Choroid plexus epithelial cell (primary cell): ENCODE measurements at places on chromosomes 1 and 21.

GRCh38 chr1:115534106-115534505 lies 107.7 kb upstream of the VANGL1 start:
- DNase-seq = no peak

DNA sequence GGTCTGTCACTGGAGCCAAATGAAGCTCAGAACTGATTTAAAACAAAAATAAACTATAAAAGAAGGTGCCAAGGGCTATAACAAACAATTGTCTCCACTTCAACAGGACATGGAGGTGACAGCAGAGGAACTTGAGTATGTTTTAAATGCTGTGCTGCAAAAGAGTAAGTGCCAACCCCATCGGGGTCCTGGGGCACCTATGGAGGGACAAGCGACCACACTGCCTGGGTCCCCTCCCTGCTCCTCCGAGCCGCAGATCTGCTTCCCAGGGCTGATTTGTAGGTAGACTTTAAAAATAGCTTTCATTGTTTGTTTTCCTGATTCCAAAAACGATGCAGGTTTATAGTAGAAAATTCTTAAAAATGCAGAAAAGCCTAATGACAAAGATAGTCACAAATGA lies 42.8 kb downstream of the CAPN9 start:
- DNase-seq = no peak

DNA sequence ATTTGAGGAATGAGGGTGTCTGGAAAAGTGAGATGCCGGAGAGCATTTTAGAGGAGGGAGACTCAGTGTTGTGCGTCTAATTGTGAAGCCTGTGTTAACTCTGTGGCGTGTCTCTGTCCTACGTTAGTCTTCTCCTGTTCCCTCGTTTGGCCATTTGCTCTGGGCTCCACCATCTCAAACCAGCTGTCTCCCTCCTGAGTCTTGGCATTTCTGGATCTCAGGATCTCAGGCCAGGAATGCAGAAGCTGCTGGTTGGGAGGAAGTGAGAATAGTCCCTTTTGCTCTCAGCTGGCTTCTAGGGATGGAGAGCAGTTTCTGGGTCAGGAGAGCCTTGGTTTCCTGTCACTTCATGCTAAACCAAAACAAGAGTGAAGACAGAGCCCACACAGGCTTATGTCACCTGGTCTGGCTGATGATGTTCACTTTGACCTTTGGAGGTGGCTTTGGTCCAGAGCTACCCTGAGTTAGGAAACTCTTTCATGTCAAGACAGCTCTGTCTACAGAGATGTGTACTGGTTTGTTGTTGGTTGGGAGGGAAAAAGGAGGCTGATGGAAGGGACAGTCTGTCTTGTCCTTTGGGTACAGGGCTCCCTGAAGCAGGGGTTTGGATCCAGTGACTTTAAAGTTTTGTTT lies 859 bp downstream of the NFASC start:
- DNase-seq = no peak

- no peak for DNase-seq
Measured at GRCh38 chr1:203091761-203092330, 6.0 kb upstream of the MYOG start.

DNA sequence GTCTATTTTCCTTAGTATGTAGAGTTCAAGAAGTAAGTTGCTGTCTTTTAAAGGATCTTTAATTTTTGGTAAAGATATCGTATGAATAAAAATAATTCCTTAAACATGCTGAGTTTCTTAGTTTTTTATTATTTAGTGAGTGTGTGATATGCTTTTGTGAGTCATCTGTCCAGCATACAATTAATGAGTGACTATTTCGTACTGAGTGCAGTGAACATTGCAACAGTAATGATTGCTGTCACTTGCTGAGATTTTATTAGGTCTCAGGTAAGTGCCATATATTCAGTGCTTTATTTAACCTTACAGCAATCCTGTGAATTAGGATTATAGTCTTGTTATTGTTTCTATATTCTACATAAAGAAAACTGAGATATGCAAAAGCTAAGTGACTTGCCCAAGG lies 22.6 kb downstream of the MIGA1 start:
- DNase-seq = no peak

DNA sequence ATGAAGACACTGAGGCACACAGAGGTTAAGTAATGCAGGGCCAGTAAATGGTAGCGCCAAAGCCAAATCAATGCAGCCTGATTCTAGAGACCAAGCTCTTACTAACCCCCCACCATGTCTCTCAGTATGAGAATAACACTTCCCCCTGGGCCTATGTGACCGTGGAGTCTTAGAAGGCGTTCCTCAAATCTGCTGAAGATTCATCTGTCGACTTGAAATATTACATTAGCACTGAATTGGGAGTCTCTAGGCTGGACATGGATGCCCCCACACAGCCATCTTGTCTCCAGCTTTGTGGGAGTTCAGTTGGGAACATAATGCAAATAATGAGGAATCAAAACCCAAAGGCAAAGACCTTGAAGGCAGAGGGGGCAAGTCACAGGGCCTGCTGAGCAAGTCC lies 117.9 kb upstream of the HMGB4 start:
- no peak for DNase-seq

DNA sequence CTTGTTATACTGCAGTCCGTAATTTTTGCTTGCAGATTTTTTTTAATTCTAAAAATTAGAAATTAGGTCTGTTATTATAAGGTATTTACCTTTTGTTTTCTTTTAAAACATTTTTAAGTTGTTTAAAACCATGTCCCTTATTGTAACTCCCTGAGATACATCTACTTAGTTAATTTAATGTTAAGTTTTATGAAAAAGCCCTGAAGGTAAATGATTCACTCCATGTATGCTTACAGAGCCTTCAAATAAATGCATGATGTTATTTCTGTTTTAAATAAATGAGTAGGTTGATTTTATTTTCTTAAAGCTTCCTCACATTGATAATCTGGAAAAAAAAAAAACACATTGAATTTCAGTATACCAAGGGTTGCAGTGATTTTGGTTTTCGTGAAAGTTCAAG lies 7.5 kb downstream of the SRSF11 start:
- no peak for DNase-seq

DNA sequence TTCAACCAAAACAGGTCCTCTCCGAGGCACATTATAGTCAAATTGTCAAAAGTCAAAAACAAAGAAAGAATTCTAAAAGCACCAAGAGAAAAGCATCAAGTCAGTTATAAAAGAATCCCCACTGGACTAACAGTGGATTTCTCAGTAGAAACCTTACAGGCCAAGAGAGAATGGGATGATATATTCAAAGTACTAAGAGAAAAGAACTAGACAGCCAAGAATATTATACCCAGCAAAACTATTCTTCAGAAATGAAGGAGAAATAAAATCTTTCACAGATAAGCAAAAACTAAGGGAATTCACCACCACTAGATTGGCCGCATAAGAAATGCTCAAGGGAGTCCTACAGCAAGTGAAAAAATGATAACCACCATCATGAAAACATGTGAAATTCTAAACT lies 16.1 kb downstream of the OLFML3 start:
- DNase-seq = no peak

GRCh38 chr1:46503421-46503820 lies 13.8 kb downstream of the DMBX1 start:
- no peak for DNase-seq

DNA sequence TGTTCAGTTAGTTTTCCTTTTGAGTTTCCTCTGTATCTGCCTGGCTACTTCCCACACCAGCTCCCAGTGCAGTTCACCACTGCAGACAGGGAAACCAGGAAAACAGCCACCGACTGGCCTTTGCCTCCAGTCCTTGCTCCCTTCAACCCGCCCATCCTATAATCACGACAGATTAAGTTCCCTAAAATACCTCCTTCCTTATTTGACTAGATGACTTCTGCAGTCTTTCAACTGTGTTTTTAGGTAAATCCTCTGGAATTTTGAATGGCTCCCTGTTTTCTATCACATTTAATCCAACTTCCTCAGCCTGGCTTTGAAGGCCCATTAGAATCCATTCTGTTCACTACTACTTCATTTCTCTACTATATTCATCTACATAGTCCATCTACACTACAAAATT lies 37.6 kb downstream of the BEND5 start:
- no peak for DNase-seq

DNA sequence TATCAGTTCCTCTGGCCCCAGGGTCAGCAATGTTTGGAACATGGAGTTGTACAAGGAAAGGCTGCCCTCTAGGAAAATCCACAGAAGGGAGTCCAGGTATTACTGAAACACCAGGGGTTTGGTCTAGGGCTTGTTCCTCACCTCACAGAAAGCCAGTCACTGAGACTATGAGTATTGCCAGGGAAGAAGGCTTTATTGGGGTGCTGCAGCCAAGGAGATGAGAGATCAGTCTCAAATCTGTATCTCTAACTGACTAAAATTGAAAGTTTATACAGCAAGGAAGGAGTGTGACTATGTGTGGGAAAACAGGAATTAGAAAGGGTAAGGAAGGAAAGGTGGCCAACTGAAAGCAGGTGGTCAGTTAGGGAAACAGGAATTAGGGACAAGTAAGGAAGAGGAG lies 172.3 kb downstream of the LYPLAL1 start:
- DNase-seq = no peak

DNA sequence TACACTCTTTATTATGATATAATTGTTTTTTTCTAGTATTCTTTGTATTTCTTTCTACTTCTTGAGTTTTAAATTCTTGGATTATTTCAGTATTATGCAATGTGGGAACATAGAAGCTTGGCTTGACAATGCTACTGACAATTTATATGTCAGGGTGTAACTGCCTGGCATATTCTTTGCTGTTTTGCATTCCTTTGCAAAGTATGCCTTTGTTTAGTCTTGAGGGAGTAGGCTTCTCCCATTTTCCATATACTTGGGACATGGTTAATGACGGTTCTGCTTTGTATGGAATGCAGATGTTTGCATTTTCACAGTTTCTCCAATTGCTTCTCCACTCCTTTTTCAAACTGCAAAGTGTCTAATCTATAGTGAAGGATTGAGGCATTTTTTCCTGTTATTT lies 109.8 kb downstream of the HMCN1 start:
- DNase-seq = no peak
